ENCODE measurements at places on chromosomes 7 and 10. TPM values are rescaled to one million over a fixed set of nuclear protein-coding genes. Genes with fewer than 3 reads are reported as not detected.

PALD1 gene
- 6.1 TPM for polyA plus RNA-seq

DNA sequence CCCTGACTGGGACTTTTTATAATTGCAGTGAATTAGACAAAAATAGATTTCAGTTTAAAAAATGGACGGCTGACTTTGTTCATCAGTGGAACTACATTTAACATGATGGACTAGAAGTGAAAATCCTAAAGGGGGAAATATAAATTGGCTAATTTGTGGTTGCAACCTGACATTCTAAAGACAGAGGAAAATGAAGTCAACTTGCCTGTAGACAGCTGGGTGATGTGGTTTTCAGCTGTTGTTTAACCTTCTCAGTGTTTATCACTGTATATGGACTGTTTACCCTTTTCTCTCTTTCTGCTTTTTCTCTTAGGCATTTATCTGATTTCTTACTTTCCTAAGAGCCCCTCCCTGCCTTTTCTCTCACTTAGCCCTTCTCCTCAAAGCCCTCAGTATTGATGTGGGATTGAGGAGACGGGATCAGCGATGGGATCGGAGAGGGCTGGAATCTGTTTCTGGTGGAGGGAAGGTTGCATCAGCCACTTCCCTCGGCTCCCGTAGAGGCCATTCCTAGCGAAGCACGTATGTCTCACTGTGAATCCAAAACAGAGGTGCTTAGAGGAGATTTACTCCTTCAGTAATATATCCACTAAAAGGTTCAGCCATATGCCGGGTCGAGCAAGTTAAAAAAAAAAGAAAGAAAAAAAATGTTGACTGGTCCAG lies 109.0 kb upstream of the KLF6 start:
- H3K4me1 ChIP-seq: no peaks in the 10 kb centered on the region
- no peak for DNase-seq
- no peaks in the 10 kb centered on the region for H3K36me3 ChIP-seq
- H3K4me3 ChIP-seq: no peak overlapping the region
- no peaks in the 10 kb centered on the region for H3K27me3 ChIP-seq

DNA sequence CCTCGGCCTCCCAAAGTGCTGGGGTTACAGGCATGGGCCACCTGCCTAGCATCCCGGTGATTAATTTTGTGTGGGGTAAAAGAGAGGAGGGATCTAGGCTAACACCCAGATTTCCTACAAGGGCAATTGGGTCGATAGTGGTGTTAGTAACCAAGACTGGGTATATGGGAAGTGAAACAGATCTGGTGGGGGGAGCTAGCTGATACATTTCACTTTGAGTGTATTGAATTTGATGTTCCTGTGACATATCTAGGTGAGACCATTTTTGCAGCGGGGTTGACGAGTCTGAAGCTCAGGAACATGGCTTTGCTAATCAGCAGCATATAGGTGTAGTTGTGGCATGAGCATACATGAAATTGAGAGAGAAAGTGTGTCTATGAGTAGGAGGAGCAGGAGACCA lies 12.0 kb downstream of the CLCN1 start:
- no peak for DNase-seq
- no peaks in the 10 kb centered on the region for H3K27me3 ChIP-seq
- H3K4me1 ChIP-seq: peaks cover 4% of the 10 kb centered on the region
- no peak overlapping the region for H3K27ac ChIP-seq
- H3K36me3 ChIP-seq: no peaks in the 10 kb centered on the region

DNA sequence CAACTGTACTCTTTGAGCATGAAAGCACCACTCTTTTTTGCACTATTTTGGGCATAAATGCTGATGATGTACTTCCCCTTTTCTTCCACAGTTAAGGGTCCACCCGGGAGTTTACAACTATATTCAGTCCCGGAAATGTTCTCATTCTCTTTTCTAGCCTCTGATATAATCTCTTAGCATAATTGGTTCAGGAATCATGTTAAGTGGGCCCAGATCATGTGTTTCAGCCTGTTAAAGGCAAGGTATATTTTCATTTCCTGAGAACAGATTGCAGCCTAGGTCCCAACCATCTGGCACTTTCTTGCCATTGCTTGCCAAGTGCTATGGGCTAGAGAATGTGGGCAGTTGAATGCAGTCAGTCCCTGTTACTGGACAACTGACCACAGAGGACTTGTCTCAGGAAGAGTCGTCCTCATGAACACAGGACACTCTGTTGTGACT lies 111.4 kb upstream of the GLCCI1 start:
- no peaks in the 10 kb centered on the region for H3K4me1 ChIP-seq
- H3K4me3 ChIP-seq: no peak overlapping the region
- no peaks in the 10 kb centered on the region for H3K27me3 ChIP-seq
- H3K36me3 ChIP-seq: no peaks in the 10 kb centered on the region

- no peaks in the 10 kb centered on the region for H3K4me1 ChIP-seq
- no peak overlapping the region for H3K4me3 ChIP-seq
These were observed 103.9 kb downstream of the SLC37A3 start for GRCh38 chr7:140294454-140294853.
